T47D (cell line): ENCODE measurements at places on chromosomes 3 and 15.

GRCh38 chr3:195210266-195210973 lies 60.5 kb downstream of the XXYLT1 start:
- DNase-seq: no peak

- no peak for DNase-seq
Measured at GRCh38 chr15:67190326-67190725, 64.1 kb downstream of the AAGAB start.

- DNase-seq: no peak
Measured at GRCh38 chr15:38609097-38609738, 44.6 kb upstream of the RASGRP1 start.

GRCh38 chr3:184388164-184388935 lies 8.5 kb downstream of the CHRD start:
- DNase-seq: no peak

GRCh38 chr15:40543631-40544294 lies 21.1 kb downstream of the CCDC32 start:
- no peak for DNase-seq

DNA sequence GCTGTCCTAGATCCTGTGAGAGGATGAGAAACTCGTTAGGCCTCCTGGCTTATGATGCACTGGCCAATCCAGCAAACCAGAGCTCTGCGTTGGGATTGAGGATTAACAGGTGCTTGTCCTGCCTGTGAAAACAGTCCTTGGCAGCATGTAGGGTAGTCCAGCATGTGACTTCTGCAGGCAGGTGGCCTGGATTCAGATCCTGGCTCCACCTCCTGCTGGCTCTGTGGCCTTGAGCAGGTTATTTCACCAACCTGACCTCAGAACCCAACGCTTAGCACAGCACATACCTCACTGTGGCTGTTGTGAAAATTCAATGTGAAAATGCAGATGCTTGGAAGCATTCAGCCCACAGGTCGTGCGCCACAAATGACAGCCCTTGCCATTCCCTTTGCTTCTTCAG lies 33.6 kb downstream of the PLA2G4D start:
- peak; percentile 50 for DNase-seq

DNA sequence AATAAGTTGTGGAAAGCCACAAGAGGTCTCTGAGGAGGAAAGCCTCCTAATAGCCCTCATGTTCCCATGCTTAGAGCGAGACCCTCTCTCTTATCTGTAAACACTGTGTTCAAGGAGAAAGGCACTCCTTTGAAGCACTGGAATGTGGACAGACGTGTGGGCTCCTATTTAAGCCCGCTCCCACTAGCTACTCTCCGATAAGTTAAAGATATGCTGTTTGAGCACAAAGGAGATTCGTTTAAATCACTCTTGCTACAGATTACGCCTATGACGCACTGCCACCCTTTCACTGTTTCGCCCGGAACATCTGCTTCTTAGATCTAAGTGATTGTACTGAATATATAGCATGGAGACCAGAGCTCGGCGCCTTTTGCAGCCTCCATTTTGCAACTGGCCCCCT lies 57.8 kb upstream of the FAM3D start:
- DNase-seq: no peak

GRCh38 chr15:96891046-96891445 lies 560.5 kb downstream of the NR2F2 start:
- no peak for DNase-seq

- DNase-seq: no peak
Measured at GRCh38 chr15:90986790-90987507, 7.4 kb downstream of the PRC1 start.

- DNase-seq: peak; percentile 40
Measured at GRCh38 chr15:66294157-66294931, 976 bp downstream of the DIS3L start.

DNA sequence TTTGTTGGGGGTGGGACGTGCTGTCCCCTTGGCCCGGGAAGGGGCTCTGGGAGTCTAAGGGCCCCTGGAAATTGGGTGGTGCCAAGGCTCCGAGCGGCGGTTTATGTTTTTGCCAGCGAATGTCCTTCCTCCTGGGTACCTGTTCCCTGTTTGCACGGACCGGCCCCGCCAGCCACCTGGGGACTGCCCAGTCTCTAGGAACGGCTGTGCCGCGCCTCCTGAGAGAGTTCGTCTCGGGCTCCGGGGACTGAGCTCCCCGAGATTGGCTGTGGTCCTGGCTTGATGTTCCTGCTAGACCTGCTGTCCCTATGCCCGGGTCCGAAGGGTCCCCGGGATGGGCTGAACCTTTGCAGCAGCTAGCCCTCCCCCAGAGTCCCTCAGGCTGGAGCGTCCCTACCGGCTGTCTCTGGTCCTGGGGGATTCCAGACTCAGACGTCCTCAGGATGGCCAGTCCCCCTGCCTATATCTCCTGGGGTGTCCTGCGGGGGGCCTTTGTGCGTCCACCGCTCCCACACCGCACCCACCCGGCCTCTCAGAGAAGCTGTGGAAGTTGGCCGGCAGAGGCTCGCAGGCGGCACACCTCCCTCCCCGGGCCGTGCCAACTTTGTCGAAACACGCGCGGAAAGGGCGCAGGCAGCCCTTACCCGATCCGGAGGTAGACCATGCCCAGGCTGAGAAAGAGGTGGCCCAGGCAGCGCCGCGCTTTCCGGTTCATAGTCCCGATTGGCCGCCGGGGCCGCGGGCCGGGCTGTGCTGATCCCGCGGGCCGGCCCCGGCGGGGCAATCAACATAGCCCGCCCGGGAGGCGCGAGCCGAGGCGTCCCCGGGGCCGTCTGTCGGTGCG lies 547 bp downstream of the WNT7A start:
- peak; percentile 63 for DNase-seq

GRCh38 chr3:143835312-143835711 lies 13.0 kb downstream of the SLC9A9 start:
- DNase-seq: no peak

- peak; percentile 96 for DNase-seq
Measured at GRCh38 chr3:141646760-141647561, 91.1 kb upstream of the RNF7 start.

- DNase-seq: no peak
Measured at GRCh38 chr3:56962922-56963321, 97.5 kb upstream of the SPATA12 start.

- no peak for DNase-seq
Measured at GRCh38 chr3:48372862-48373435, 930 bp downstream of the FBXW12 start.

DNA sequence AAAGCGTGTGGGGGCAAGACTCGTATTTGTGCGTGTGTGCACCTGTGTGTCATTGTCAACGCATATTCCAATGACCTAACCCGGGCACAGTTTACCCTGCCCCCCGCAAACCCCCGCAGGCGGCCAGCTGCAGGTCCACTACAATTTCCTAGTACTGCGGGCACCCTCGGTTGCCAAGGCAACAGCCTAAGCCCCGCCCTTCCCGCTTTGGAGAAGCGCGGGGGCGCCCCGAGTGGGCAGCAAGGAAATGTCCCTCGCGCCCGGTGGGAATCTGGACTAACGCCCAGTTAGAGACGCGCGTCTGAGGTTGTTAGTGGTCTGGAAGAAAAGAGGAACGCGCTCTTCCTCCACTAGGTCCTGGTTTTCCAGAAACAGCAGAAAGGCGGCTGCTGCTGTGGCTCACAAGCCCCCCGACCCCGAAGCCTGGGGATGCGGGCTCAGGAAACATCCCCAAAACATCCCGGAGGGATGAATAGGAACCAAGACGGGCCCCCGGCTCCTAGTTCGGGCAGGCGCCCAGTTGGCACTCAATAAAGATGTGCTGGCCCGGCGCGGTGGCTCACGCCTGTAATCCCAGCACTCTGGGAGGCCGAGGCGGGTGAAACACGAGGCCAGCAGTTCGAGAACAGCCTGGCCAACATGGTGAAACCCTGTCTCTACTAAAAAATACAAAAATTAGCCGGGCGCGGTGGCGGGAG lies 1.1 kb downstream of the ABHD14A start:
- DNase-seq: no peak

- no peak for DNase-seq
Measured at GRCh38 chr3:136817448-136817847, 1.5 kb upstream of the SLC35G2 start.

- no peak for DNase-seq
Measured at GRCh38 chr3:128845119-128845777, 34.2 kb upstream of the ACAD9 start.

DNA sequence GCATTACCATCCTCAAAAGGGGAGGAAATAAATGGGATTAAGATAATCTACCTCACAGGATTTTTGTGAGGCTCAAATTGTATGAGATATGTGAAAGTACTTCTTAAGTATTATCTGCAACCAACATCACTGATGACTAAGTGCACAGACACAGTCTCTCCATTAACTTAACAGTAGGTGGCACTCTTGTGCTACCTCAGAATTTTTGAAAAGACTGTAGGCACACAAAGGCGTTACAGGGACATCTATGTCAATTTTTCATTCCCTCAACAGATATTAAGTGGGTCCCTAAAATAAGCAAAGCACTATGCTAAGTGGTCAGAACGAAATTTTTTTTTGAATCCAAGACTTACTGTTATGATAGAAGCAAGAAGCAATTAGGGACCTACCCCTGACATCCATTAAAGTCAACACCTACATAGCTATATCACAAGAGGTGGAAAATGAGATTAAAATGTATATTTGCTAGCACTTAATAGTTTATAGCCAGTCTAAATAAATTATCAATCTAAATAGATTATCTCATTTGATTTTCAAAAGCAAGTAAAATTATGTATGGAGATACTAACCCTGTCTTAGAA lies 52.9 kb downstream of the RYK start:
- DNase-seq: peak; percentile 48

DNA sequence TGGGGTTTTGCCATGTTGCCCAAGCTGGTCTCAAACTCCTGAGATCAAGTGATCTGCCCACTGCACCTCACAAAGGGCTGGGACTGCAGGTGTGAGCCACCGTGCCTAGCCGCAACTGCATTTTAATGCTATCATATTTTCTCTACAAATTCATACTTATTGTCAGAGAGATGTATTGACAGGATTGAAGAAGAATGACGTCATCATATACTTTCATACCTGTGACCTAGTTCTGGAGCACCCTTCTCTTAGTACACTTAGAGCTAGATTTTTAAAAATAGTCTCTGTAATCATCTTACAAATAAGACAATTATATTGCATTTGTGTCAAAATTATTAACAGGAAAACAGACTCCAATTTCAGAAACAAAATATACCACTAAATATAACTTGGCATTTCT lies 242.8 kb upstream of the PDZRN3 start:
- no peak for DNase-seq

DNA sequence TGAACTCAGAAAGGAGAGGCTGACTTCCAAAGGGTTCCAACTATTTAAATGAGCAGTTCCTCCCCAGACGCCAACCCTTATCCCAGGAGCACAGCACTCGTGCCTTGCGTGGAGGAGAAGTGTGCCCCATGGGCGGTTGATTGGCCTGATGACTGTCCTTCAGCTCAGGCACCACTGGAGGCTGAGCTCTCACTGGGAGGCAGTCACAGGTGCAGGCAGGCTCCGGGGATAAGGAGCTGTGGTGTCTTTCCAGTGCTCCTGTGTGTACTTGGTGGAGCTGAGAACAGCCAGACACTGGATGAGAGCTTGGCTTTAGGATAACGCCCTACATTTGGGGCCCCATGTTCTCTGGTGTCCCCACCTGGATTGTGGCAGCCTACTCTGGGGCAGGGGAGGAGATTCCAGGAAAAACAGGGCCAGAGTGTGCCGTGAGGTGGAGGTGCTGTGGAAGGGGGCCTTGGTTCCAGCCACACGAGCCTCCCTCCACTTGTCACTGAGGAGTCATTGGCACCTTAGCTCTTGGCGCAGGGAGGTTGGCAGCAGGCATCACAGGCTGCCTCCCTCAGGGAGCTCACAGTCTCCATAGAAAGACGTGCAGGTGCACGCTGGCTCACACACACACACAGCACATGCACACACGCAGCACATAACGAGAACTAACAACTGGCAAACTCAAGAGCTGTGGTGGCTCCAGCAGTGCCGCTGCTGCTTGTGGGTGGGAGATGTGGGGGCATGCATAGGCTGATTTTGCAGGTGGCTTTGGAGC lies 22.7 kb upstream of the EPHB3 start:
- DNase-seq: no peak

DNA sequence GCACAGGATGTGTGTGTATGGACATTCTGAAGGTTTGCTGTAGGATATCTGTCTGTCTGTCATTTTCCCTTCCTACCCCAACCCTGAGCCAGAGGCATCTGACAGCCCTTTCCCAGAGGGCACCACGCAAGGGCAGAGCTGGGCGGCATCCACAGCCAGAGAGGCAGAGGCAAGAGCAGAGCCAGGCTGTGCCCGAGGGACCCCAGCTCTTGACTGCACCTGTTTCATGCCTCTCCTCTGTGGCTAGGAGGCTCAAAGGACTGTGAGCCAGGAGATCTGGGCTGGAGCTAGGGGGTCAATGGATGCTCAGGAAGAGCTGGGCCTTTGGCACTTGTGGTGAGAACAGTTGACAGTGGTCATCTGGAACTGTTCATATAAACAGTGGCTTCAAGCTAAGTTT lies 4.8 kb upstream of the APEH start:
- DNase-seq: no peak

GRCh38 chr3:79729096-79729495 lies 38.7 kb downstream of the ROBO1 start:
- DNase-seq: peak; percentile 1

- DNase-seq: no peak
Measured at GRCh38 chr3:43733459-43734384, 43.0 kb downstream of the ABHD5 start.

DNA sequence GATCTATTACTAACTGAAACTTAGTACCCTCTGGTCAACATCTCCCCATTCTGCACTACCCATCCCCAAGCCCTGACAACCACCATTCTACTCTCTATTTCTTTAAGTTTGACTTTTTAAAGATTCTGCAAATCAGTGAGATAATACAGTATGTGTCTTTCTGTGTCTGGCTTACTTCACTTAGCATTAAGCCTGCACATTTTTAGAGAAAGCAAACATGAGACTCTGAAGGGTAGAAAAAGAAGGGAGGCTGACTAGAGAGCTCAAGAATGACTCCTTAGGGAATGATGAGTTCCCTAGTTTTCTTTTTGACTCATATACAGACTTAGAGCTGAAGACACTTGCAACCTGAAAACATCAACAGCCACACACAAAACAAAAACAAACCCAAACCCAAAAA lies 311.3 kb downstream of the SQOR start:
- DNase-seq: no peak

GRCh38 chr3:101183151-101183550 lies 137.2 kb downstream of the IMPG2 start:
- no peak for DNase-seq

- DNase-seq: peak; percentile 77
Measured at GRCh38 chr3:43773273-43774094, 82.7 kb downstream of the ABHD5 start.

DNA sequence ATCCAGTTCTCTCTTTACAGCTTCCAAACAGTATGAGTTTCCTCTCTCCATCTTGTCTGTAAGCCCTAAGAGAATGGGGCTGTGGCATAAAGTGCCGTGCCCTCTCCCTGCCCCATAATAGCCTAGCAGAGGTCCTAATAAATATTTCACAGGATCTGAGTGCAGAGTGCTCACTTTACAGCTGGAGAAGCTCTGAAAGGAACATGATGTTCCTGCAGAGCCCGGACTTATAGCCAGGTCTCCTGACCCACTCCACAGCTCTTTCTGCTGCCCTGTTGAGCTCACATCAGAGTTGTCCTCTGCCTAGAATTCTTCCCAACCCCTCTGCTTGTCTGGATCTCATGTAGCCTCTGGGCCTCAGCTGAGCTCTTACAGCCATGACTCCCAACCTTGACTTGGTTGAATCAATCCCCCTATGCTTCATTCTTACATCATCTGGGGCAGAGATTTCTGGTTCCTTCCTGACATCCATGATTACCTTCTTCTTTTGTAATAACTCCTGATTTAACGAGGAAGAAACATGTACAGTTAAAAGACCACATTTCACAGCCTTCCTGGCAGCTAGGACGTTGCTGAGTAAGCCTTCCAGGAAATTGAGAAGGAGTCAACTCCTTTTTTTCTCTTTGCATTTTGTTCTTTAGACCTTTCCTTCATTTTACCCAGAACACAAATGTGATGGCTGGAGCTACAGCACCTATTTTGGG lies 135.3 kb downstream of the RPLP1 start:
- DNase-seq: no peak
